NCI-H526 (cell line): ENCODE measurements at places on chromosomes 12 and 14.

DNA sequence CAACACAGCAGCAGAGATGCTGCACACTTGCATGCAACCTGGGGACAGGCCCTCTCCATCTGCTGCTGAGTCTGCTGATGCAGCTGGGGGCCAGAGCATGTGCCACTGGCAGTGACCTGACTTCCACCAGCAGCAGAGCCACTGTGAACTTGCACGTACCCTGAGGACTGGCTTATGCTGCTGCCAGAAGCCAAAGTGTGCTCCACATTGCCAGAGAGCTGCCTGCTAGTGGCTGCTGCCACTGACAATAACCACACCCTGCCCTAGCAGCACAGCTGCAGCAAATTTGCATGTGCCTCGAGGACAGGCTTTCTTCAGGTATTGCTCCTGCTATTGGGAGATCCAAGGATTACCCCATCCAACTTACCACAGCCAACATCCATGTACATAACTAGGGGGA, 4.5 kb upstream of the PRR4 start:
- peak; percentile 75 for DNase-seq

- DNase-seq = no peak
Measured at GRCh38 chr14:51933191-51933590, 56.2 kb upstream of the RTRAF start.

DNA sequence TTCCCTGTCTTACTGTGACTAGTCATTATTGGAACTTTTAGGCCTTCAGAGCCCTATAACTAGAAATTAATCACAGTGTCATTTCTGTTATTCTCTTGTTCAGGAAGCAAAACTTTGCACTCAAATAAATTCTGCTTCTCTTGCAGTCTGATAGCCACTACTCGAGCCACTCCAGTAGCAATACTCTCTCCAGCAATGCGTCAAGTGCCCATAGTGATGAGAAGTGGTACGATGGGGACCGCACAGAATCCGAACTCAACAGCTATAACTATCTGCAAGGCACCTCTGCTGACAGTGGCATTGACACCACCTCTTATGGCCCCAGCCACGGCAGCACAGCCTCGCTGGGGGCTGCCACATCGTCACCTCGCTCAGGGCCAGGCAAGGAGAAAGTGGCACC, 223.2 kb upstream of the RGS6 start:
- DNase-seq = no peak

DNA sequence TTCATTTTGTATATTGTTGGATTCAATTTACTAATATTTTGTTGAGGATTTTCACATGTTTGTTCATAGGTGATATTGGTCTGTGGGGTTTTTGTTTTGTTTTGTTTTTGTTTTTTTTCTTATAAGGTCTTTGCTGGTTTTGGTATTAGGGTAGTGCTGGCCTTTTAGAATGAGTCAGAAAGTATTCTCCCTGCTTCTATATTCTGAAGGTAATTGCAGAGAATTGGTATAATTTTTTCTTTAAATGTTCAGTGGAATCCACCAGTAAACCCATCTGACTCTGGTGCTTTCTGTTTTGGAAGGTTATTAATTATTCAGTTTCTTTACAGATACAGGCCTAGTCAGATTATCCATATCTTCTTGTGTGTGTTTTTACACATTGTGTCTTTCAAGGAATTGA, 8.9 kb downstream of the TOGARAM1 start:
- no peak for DNase-seq

DNA sequence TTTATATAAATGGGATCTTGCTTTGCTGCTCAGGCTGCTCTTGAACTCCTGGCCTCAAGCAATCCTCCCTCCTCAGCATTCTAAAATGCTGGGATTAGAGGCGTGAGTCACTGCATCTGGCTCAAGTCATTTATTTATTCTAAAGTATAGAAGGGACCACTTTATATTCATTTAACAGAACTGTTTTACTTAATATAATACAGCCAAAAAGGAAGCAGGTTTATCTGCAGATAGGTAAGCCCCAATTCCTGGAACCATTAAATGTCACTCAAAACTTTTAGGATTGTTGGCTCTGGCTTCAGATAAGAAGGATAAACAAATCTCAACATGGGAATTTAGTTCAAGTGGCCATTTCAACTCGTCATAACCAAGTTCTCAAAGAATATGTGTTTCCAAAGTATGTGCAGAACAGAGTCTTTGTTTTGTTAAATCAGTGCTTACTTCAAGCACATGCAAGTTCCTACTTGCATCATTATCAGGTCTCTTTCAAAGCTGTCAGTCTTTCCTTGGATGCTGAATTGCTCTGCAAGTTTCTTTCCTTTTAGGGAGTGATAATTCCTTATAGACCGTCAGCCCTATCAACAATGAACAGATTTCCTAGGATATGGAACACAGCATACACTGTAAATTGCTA, 60.4 kb downstream of the KITLG start:
- no peak for DNase-seq
